Progenitor cell of endocrine pancreas (in vitro differentiated cells): ENCODE measurements at places on chromosomes 16 and 17. TPM values are rescaled to one million over a fixed set of nuclear protein-coding genes. Genes with fewer than 3 reads are reported as not detected.

DNA sequence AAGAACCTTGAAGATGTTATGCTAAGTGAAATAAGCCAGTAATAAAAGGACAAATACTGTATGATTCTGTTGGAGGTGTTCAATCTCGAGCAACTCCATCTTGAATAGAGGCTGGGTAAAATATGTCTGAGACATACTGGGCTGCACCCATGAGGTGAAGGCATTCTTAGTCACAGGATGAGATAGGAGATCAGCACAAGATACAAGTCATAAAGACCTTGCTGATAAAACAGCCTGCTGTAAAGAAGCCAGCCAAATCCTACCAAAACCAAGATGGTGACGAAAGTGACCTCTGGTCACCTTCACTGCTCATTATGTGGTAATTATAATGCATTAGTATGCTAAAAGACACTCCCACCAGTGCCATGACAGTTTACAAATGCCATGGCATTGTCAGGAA lies 98.1 kb downstream of the RGS9 start:
- no peak overlapping the region for H3K4me3 ChIP-seq
- H3K36me3 ChIP-seq = no peaks in the 10 kb centered on the region

GRCh38 chr16:70694088-70694867 lies 8.4 kb upstream of the MTSS2 start:
- H3K4me3 ChIP-seq = no peak overlapping the region
- H3K36me3 ChIP-seq = peaks cover 5% of the 10 kb centered on the region
- peaks cover 1% of the 10 kb centered on the region for H3K4me1 ChIP-seq
- no peaks in the 10 kb centered on the region for H3K27me3 ChIP-seq

DNA sequence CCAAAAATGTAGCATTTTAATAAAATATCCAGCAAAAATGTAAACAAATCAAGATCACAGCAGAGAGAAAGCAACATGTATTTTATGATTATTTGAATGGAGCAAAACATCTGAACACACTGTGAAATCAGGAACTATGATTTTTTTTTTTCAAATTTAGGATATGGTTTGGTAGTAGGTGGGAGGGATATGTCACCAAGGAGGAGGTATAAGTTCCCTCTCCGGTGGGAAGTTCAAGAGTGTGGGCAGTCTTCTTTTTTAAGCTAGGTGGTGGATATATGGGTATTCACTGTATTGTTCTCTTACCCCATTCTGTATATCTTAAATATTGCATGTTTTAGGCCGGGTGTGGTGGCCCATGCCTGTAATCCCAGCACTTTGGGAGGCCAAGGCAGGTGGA lies 10.2 kb downstream of the CDR2 start:
- DNase-seq = no peak
- no peak overlapping the region for H3K4me3 ChIP-seq
- peaks cover 29% of the 10 kb centered on the region for H3K4me1 ChIP-seq
- peaks cover 21% of the 10 kb centered on the region for H3K36me3 ChIP-seq

GRCh38 chr17:15119968-15120367 lies 145.2 kb downstream of the PMP22 start:
- DNase-seq = no peak
- peaks cover 4% of the 10 kb centered on the region for H3K36me3 ChIP-seq
- H3K4me1 ChIP-seq = no peaks in the 10 kb centered on the region
- no peak overlapping the region for H3K4me3 ChIP-seq

DNA sequence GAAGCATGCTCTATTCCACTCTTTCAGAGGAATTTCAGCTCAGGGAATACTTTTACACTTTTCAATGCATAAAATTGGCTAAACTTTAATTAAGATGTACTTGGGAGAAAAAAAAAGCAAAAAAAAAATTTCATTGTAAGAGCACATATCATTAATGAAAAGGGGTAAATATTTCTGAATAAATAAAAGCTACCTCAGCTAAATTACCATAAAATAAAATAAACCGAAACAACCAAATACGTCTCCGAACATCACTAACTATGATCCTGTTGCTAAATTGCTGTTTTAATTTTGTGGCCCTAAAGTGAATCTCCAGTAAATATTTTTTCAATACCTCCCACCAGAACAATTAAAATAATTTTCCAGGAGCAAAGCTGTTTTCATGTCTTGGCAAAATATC lies 203.7 kb upstream of the KCNJ16 start:
- H3K27me3 ChIP-seq = no peaks in the 10 kb centered on the region
- DNase-seq = no peak
- H3K4me1 ChIP-seq = peaks cover 4% of the 10 kb centered on the region

The CYGB gene
- 0.46 and 1.0 TPM in 2 replicates for total RNA-seq

DNA sequence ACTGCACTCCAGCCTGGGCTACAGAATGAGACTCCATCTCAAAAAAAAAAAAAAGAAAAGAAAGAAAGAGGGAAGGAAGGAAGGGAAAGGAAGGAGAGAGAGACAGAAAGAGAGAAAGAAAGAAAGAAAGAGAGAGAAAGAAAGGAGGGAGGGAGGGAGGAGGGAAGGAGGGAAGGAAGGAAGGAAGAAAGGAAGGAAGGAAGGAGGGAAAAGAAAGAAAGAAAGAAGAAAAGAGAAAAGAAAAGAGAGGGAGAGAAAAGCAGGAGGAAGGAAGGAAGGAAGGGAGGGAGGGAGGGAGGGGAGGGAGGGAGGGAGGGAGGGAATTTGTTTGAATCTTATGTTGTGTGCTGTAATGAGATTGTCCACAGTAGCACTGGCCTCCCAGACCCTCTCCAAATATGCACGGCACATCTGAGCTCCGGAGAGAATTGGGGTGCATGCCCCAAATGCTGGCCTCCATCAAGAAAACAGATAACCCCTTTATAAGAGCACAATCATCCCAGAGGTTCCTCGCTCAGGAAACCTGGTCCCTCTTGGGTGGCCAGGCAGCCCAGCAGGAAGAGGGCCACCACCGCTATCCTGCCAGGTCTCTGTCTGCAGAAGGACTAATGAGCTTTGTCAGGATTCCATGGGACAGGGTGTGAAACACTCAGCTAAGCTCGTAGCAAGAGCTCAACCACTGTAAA lies 8.8 kb upstream of the EIF1 start:
- H3K36me3 ChIP-seq = no peaks in the 10 kb centered on the region
- no peak for DNase-seq
- H3K27me3 ChIP-seq = no peaks in the 10 kb centered on the region
- H3K4me1 ChIP-seq = peaks cover 29% of the 10 kb centered on the region
- no peak overlapping the region for H3K4me3 ChIP-seq

DNA sequence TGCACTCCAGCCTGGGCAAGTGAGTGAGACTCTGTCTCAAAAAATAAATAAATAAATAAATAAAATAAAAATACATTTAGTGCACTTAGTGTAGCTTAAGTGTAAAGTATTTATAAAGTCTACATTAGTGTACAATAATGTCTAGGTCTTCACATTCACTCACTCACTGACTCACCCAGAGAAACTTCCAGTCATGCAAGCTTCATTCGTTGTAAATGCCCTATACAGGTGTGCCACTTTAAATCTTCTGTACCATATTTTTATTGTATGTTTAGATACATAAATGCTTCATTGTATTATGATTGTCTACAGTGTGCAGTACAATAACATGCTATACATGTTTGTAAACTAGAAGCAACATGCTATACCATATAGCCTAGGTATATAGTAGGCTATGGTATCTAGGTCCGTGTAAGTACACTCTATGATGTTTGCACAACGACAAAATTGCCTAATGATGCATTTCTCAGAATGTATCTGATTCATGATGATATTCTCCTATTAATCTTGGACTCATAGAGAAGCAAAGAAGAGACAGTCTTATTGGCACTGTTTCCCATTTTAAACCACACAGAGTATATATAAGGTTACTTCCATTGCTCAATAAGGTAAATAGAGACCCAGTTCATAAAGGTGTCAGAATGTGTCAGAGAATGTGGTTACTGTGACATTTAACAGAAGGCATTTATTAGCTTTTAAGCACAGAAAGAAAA lies 1314.9 kb downstream of the CDH11 start:
- H3K27me3 ChIP-seq = no peaks in the 10 kb centered on the region
- no peaks in the 10 kb centered on the region for H3K36me3 ChIP-seq
- H3K27ac ChIP-seq = no peak overlapping the region

The NACA2 gene
- not detected in 2 replicates for total RNA-seq

The MARVELD3 gene
- 32.3 and 33.7 TPM in 2 replicates for total RNA-seq

- no peaks in the 10 kb centered on the region for H3K4me1 ChIP-seq
- H3K4me3 ChIP-seq = no peak overlapping the region
- H3K27me3 ChIP-seq = no peaks in the 10 kb centered on the region
- DNase-seq = peak; percentile 35
Observed at GRCh38 chr17:35849469-35850348, 19.0 kb downstream of the HEATR9 start.

DNA sequence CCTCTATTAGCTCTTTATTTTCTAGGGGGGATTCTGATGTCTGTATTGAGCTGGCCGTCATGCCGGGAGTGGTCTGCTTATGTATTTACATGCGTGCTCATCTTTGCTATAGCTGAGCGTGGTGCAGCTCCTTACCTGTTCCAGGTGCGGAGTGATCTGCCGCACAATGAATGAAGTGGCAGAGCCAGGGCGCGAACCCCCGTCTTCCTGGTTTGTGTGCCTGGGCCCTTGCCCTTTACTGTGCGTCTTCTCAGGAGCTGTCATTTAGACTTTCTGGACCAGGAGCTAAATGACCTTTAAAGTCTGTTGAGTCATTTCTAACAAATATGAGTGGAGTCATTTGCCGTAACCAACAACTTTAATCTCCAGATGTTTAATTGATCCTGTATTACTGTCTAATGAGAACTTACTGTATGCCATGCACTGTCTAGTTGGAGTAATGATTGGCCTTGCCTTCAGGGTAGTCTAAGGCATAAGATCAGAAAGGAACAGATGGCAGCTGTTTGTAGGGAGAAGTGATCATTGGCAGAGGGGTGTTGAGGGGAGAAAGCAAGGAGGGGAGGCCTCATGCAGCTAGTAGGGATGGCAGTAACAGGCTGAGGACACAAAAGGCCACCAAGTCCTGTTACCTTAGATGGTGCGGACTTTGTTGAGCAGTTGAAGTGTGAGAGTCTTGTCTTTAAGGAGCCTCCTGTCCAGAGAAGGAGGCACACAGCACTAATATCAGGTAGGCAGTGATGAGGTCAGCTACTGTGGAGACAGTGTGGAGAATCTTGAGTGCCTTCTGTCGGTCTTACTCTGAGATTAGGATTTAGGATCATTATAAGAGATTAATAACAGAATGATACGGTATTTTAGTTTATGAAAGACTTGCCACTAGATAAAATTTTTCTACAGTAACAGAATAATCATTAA lies 53.9 kb downstream of the USP10 start:
- H3K4me3 ChIP-seq = no peak overlapping the region
- peak overlapping the region; percentile 1 for H3K27ac ChIP-seq
- peaks cover 4% of the 10 kb centered on the region for H3K4me1 ChIP-seq
- DNase-seq = no peak

The PRCD gene
- total RNA-seq = 0.86 and 1.7 TPM in 2 replicates

DNA sequence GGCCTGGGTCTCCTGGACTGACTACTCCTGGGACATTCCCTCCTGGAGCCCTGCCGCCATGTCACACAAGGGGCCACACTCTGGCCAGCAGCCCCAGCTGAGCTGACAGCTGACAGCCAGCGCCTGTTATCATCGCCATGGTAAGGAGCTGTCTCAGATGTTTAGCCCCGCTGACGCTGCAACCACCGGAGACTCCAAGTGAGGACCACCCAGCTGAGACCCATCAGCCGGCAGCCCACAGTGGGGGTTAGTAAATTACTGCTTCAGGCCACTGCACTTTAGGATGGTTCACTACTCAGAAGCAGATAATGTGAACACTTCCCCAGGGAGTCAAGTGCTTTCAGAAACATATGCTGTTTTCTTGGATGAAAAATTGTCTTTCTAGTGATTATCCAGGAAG lies 14.6 kb upstream of the SPHK1 start:
- no peak overlapping the region for H3K4me3 ChIP-seq
- peaks cover 8% of the 10 kb centered on the region for H3K4me1 ChIP-seq
- no peak overlapping the region for H3K27ac ChIP-seq
- H3K27me3 ChIP-seq = no peaks in the 10 kb centered on the region

The CCL7 gene
- total RNA-seq = not detected in 2 replicates

The MNT gene
- total RNA-seq = 32.1 and 35.5 TPM in 2 replicates

DNA sequence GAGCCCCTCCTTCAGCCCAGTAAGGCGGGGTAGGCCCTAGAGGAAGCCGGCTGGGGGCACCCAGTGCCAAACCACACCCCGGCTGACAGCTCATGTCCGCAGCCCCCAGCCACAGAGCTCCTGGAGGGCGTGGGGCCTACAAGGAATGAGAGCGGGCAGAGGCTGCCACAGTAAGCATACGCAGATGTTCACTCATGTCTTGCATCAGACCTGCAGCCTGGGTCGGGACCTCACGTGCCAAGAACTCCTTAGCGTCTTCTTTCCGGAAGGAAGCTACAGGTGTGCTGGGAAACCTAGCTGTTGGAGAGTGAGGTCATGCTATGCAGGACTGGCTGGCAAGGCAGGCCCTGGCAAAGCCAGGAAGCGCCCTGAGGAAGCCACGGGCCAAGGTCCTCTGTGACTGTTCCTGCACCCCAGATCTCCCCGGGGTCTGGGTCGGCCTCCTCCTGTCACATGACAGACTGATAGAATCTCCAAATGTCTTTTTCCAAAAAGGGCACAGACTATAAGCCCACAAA lies 1.6 kb downstream of the ZNF598 start:
- H3K4me3 ChIP-seq = peak overlapping the region; percentile 72
- peaks cover 2% of the 10 kb centered on the region for H3K36me3 ChIP-seq
- H3K27ac ChIP-seq = peak overlapping the region; percentile 46
- DNase-seq = no peak

The NEURL4 gene
- total RNA-seq = 75.2 TPM in 2 replicates

The RNF222 gene
- not detected in 2 replicates for total RNA-seq

GRCh38 chr16:81514568-81515258 lies 70.1 kb downstream of the CMIP start:
- peak overlapping the region; percentile 62 for H3K27ac ChIP-seq
- H3K4me1 ChIP-seq = peaks cover 13% of the 10 kb centered on the region
- H3K27me3 ChIP-seq = no peaks in the 10 kb centered on the region
- H3K4me3 ChIP-seq = no peak overlapping the region
- peaks cover 5% of the 10 kb centered on the region for H3K36me3 ChIP-seq

The SPAG5 gene
- 69.4 and 77.8 TPM in 2 replicates for total RNA-seq

DNA sequence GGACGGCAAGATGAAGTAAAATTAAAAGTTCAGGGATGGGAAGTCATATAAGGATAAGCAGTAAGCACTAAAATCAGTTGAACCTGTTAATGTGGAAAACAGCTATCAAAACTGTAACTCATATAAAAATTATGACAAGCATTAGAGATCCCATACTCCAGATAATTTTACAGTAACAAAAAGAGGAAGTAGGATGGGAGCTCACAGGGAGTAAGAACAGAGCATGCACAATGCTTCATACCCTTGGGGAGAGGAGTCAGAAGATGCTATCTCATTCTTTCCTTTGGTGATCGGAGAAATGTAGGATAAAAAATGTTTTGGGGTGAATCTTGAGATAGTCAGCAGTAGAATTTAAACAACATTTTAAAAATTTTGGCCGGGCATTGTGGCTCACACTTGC lies 164.7 kb upstream of the CACNG5 start:
- no peak overlapping the region for H3K4me3 ChIP-seq
- peaks cover 2% of the 10 kb centered on the region for H3K36me3 ChIP-seq
- H3K4me1 ChIP-seq = peaks cover 1% of the 10 kb centered on the region
- no peak overlapping the region for H3K27ac ChIP-seq
- DNase-seq = no peak

The LGALS9 gene
- 2.1 and 3.1 TPM in 2 replicates for total RNA-seq

DNA sequence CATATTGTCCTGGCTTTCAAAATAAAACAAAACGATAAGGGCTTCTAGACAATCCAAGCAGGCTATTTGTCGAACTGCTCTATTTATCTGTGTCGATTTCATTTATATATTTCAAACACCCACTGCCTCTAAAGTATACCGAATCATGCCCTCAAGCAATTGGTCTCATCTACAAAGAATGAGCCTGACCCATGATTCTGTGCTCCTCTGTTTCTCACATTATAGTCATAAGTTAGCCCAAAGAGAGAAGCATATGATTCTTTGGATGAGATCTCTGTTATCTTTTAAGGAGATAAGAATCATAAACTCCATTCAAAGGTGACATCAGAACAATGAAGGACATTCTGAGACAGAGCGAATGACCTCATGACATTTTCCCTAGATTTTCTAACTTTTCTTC lies 191.1 kb downstream of the MAP2K6 start:
- H3K36me3 ChIP-seq = no peaks in the 10 kb centered on the region
- H3K27me3 ChIP-seq = no peaks in the 10 kb centered on the region
- no peak overlapping the region for H3K4me3 ChIP-seq
- no peak for DNase-seq
